Aorta (tissue), 5 donors: ENCODE measurements at places on chromosomes 16 and 17. TPM values are rescaled to one million over a fixed set of nuclear protein-coding genes. Genes with fewer than 3 reads are reported as not detected.

The MYH8 gene
- not detected for total RNA-seq

DNA sequence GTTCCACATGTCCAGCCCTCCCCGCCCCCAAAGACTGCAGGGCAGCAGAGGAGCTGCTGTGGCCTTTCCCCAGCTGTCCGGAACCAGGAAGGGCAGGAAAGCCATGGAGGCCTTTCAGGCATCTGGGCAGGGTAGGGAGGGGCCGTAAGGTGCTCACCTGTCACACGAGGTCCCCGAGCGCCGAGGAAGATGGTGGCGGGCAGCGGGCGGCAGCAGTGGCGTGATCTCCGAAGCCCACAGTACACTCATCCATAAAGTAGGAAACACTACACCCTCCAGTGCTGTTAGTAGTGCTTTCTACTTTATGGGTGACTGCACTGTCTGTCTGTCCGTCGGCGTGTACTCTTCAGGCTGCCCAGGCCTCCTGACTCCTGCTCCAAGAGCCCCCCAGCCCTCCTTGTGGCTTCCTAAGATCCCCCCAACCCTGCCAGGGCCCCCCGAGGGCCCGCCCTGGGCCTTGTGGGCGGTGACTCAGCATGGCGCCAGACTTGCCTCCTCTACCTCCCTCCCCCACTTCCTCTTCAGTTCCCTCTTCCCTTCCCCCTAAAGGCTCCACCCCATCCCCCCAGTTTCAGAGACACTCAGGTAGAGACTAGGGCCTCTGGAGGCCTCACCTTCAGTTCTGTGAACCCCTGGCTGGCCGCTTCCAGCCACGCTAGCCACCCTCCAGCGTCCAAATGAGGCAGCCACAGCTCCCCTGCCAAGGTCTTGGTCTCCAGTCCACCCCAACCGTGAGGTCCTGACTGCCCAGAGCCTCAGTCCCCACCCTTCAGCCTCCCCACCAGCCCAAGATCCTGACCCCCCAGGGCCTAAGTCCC lies 2.6 kb upstream of the TSPOAP1 start:
- peak; percentile 74 for DNase-seq

The ADAP2 gene
- total RNA-seq, result 44.6 TPM

DNA sequence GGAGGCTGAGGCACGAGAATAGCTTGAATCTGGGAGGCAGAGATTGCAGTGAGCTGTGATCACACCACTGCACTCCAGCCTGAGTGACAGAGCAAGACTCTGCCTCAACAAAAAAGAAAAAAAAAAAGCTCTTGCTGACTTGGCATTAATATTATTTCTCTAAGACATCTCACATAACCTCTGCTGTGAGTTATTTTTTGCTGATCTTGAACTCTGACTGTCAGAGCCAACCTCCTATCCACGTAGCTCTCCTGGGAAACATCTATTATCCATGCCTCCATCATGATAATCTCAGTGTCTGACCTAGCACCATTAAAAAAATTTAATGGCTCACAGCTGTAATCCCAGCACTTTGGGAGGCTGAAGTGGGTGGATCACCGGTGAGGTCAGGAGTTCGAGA lies 12.7 kb upstream of the ULK2 start:
- no peak for DNase-seq

GRCh38 chr16:7257016-7257415 lies 75.6 kb upstream of the RBFOX1 start:
- DNase-seq, result no peak

DNA sequence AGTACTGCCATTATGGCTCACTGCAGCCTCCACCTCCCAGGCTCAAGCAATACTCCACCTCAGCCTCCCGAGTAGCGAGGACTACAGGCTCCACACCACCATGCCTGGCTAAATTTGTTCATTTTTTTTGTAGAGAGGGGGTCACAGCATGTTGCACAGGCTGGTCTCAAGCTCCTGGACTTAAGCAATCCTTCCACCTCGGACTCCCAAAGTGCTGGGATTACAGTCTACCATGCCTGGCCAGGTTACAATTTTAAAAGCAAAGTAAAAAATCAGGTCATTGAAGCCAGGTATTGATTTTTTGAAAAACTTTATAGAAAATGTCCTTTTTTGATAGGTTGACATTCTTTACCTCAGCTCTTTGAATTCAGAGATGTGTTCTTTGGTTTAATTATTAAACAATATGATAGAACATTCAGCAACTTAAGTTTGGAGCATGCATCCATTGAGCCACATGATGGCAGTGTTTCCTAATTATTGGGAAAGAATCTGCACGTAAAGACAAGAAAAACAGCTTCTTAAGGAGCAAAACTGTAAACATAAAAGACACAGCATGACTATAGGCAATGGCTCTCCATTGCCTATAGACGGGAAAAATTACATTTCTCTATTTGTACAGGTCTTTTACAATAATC lies 1.7 kb upstream of the SLC16A11 start:
- no peak for DNase-seq

The TSPOAP1 gene
- total RNA-seq, result 9.0 TPM

DNA sequence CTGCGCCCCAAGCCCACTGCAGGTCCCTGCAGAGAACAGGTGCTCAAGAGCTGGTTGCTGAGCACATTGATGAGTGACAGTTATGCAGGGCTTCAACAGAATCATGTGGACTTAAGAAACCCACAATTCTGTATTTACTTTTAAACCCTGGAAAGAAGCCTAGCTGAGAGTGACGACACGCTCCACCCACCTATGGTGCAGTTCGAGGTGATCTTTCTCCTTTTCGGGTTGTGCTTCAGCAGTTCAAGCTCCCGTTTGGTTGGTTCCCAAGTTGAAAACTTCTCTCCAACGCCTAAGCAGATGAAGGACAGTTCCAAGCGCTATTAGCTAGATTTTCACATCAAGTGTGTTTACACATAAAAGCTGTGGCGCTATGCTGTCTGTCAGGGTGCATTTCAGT lies 23.9 kb downstream of the USP22 start:
- no peak for DNase-seq

GRCh38 chr16:31429314-31429713 lies 1.2 kb upstream of the COX6A2 start:
- DNase-seq, result peak; percentile 23

- DNase-seq, result no peak
Observed at GRCh38 chr17:82018152-82018988, 4.3 kb downstream of the CENPX start.
